DMS79 (cell line): ENCODE measurements at places on chromosomes 1 and 21.
A peak's percentile ranks its signal among the peaks of the same experiment; 100 is the strongest.

DNA sequence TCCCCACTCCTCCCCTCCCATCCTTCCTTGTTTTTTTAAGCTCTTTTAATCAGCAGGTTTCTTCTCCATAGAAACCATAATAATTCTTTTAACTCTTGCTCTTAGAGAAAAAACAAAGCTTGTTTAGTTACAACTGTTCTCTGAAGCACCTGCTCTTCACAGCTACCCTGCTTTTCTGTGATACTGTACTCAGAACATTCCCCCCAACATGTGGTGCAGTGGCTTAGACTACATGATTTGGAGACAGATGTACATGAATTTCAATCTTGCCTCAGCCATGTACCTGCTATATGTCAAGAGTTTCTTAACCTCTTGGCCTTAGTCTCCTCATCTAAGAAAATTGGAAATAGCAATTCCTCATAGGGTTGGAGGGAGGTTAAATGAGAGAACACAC is 33.5 kb downstream of the LAMC2 start:
- no peak for DNase-seq

GRCh38 chr1:212428496-212428895 is 4.2 kb upstream of the NENF start:
- no peak for DNase-seq

DNA sequence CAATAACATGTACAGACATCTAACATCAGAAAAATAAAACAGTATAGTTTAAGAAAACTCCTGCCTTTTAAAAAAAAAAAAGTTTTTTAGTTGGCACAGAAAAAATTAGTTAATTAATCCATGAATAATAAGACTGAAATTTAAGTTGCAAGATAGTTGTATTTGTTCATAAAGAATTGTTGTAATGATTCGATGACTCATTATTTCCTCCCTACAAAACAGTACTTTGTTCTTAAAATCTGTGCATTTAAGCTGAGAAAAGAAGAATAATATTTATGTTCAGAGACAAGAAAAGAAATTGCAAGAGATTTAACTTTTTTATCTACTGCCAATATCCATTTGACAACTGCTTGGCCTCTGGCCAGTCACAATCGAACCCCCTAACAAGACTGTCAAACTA is 894.7 kb downstream of the ADGRL2 start:
- DNase-seq: no peak

DNA sequence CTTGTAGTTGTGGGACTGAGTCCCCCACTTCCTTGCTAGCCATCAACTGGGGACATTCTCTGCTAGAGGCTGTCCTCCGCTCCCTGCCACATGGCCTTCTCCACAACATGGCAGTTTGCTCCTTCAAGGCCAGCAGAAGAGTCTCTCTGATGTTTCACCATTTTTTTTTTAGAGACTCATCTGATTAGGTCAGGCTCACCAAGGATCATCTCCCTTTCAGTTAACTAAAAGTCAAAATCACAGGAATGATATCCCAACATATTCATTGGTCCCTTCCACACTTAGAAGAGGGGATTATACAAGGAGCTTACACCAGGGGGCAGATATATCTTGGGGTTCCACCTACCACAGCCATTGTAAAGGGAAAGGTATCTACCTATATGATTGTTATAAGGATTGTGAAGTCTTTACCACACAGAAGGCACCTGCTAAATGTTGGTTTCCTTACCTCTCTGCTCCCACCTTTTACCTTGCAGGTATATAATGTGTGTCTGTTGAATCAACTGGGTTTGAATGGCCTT is 23.3 kb downstream of the RIMKLA start:
- no peak for DNase-seq

GRCh38 chr21:30044447-30045064 is 104.8 kb upstream of the GRIK1 start:
- DNase-seq: no peak

DNA sequence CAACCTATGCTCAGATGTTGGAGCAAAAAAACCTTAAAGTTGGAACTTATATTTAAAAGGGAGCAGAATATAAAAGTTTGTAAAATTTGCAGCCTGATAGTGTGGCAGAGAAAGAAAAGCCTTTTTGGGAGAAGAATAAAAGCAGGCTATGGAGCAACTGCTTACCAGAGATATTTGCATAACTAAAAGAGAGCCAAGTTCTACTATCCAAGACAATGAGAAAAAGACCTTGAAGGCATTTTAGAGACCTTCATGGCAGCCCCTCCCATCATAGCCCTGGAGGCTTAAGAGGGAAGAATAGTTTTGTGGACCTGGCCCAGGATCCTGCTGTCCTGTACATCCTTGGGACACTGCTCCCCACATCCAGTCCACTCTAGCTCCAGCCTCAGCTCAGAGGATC is 312.5 kb upstream of the ZRANB2 start:
- no peak for DNase-seq

GRCh38 chr1:230299191-230300006 is 126.7 kb downstream of the PGBD5 start:
- no peak for DNase-seq

DNA sequence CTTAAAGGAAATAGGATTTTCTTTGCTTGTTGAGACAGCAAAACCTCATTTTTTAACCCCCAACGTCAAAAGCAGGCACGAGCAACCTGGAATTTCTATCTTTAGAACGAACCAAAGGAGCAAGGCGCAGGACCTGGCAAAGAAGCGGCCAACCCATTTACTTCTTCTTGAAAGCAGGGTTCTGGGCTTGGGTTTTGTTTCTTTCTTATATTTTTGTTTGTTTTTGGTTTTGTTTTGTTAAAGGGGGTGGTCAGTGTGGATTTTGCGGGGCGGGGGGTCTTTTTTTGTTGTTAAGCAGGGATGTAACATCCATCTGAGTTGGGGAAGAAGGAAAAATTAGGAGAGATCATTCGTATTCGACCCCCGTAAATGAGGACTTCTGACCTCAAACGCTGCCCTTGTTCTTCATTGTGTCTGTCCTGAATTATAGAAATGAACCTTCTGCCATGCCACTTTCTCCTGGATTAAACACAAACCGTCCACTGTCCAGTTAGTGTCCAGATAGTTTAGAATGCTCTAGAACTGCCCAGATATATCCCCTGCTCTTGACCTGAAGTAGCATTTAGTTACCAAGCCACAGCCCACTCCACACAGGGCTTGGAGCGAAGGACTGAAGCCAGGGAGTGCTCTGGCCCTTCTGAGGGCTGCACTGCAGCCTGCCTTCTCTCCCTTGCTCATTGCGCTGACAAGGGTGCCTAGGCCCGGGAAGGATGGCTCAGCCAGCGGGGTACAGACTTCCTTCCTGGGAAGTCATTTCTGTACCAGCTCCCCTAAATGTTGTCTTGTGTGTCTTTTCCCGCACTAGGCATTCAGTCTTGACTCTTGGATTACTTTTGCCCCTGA is 909 bp upstream of the APP start:
- DNase-seq: no peak

DNA sequence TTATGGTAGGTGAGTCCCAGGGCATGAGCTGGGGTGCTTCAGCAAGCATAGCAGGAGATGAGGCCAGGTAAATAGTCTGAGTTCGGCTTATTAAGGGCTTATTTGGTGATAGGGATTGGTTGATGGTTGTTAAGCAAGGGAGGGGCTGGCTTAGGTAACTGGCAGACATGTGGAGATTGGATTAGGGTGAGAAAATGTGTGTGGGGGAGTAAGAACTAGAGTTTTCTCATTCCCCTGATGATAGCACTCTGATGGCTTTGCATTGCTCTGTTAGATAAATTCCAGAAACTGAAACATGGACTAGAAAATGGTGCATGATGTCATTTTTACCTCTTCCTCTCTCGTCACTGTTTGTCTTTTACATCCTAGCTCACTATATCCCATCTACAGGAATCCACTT is 53.6 kb downstream of the FGGY start:
- DNase-seq: no peak

- no peak for DNase-seq
Observed at GRCh38 chr1:15622712-15623373, 5.6 kb downstream of the DDI2 start.

DNA sequence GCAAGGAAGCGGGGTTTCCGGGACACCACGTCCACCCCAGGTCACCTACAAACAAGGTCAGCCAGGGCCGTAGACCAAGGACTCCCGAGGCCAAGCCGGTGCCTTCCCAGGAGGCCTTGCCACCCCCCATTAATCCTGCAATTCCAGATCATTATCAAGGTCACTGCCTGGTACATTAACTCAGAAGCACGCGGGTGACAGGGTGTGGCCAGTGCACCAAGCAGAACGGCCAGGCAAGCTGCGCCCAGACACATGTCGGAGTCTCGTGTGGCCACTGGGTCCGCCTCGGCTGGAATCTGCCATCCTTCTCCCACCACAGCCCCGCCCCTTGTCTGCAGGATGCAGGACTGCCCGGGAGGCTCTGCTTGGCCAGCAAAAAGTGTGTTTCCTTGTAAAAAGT is 144.7 kb downstream of the PRDM16 start:
- no peak for DNase-seq

GRCh38 chr21:27739187-27739586 is 772.3 kb upstream of the ADAMTS5 start:
- no peak for DNase-seq

- no peak for DNase-seq
Observed at GRCh38 chr1:95229037-95229436, 5.0 kb upstream of the RWDD3 start.

DNA sequence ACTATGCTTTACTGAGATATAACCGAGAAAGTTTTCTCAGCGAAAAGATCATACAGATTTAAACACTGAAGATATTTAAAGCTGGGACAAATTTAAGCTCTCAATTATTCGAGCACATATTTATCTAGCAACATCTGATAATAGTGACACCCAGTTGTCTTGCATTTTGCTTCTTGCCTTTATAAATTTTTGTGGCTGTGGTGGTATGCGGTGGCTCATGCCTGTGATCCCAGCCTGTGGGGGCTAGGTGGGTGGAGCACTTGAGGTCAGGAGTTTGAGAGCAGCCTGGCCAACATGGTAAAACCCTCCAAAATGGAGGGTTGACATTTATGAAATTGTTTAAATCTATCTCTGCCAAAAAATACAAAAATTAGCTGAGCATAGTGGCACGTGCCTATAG is 312.2 kb downstream of the SPATA17 start:
- no peak for DNase-seq

DNA sequence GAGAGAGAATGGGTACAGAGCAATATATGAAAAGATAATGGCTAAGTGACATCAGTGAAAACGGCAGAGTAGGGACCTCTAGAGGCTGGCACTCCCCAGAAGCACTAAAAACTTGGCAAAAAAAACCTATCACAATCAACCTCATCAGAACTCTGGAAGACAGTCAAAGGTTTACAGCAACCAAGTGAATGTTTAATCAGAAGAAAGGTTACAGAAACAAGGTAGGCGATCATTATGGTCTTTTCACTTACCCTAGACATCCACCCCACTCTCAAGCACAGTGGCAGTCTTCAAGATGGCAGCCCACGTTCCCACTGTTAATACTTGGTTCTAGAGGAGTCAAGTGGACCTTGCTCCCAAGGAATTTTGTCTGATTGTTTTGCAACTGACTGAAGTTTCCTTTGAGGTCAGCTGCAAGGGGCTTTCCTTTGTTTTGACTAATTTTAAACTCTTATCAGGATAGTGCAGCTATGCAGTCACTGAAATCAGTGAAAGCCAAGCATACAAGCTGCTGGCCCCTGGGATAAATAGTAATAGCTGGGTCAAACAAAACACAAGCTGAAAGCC is 7.2 kb downstream of the KIFAP3 start:
- DNase-seq: no peak

GRCh38 chr21:16302851-16303282 is 573.1 kb downstream of the USP25 start:
- DNase-seq: no peak

- DNase-seq: no peak
Observed at GRCh38 chr1:201892211-201892610, 3.5 kb downstream of the SHISA4 start.

- no peak for DNase-seq
Observed at GRCh38 chr1:225228871-225229303, 199.0 kb downstream of the LBR start.

DNA sequence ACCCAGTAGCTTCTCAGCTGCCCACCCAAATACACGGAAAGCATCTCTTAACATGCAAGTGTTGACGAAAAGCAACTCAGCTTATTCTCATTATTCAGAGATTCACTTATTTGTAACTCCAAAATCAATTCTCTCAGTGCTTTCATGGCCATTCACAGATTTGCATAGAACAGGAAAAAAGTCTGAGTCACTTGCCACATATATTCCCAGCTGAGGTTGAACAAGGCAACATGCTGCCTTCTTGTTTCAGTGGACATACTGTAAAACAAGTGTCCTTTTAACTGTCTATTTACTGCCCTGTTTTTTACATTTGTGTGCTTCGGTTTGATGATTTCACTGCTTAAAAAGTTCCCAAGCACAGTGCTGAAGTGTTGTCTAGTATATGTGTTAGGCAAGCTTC is 273.0 kb downstream of the LTN1 start:
- DNase-seq: no peak

- DNase-seq: peak; percentile 35
Observed at GRCh38 chr1:230112131-230112701, 45.2 kb downstream of the GALNT2 start.

DNA sequence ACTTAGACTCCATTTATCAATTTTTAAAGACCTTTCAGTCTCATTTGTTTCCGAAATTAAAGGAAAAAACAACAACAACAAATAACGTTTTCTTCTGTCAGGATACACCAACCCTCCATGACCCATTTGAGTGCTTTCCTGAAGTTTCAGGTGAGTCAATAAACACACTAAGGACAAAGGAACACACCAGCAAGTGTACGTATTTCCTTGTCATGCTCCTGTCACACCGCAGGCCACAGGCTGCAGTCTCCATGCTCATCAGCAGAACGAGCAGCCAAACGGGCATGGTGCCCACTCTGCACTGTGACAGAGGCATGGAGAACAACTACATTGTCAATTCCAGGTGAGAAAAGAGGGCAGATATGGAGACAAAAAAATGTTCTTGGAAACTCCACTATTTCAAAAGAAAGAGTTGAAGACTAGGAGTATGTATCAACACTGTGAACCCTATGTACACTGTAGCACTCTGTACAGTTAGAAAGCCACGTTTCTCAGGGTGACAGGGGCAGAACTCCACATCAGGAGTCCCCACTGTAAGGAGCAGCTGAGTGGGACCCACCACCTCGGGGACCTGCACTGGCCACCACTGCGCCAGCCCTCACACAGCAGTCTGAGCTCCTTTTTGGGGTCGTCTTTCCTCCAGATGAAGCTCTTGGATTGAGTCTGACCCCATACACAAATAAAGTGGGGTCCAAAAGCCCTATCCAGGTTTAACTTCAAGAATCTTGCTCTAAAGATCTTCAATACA is 2.6 kb downstream of the PTTG1IP start:
- DNase-seq: no peak

GRCh38 chr1:192998536-192998935 is 60.6 kb downstream of the UCHL5 start:
- no peak for DNase-seq

DNA sequence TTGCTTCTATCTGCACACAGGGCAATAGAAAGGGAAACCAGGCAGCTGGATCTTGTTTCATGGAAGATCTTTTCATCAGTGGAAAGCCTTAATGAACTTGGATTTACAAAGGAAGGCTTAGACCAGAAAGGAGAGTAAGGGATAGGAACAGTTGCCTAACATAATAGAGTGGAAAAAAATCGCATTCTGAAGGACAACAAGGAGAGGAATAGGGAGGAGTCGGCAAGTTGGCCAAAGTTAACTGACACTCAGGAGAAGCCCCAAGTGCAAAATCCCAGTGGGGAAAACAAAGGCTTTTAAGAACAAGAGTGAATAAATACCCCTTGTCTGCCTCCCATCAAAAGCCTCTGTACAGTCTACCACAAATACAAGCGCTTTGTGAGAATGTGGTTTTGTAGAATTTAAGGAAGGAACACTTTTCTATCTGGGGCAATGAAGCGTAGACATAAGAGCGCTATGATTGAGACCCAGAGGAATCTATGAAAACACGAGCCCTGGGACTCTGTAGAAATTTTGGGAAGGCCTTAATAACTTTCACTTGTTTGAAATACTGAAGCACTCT is 74.1 kb downstream of the ZNF648 start:
- no peak for DNase-seq
